ENCODE measurements at places on chromosomes 2 and 18.

DNA sequence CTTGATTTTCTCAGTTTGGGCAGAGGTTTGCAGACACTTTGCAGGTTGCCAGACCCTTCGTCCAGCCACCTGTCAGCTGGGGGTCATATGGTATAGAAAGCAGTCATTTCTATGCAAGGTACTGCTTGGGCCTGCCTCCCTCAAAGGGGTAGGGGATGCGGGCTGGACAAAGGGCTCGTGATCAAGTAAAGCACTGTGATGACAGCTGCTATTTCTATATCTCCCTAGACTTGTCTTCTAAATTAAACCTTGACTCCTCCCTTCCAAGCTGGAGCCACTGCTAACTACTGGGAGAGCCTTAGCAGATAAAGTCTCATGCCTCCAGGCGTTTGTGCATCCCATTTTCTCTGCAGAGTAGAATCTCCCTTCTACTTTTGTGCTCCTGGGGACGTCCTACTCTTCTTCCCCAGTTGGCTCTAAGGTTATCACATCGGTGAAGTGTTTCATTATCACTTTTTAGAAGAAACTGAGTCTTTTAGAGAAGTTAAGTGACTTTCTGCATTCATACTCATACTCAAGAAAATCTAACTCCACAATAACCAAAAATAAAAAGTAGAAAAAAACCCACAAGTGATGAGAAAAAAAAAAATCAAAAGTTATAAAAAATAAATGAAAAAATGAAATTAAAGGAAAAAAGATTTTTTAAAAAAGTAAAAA, 710 bp upstream of the XRCC5 start:
- no peak for DNase-seq

GRCh38 chr2:56191617-56192016, 7.8 kb downstream of the CCDC85A start:
- no peak for DNase-seq

GRCh38 chr2:62181843-62182242, 14.1 kb upstream of the B3GNT2 start:
- DNase-seq = no peak

GRCh38 chr2:69545477-69545932, 98.0 kb downstream of the AAK1 start:
- no peak for DNase-seq

- DNase-seq = no peak
Observed at GRCh38 chr2:10305254-10305635, 2.5 kb downstream of the HPCAL1 start.

- DNase-seq = no peak
Observed at GRCh38 chr18:76602191-76602590, 107.1 kb upstream of the ZNF516 start.

- DNase-seq = no peak
Observed at GRCh38 chr2:129165006-129165405, 814.5 kb upstream of the RAB6C start.

- DNase-seq = no peak
Observed at GRCh38 chr2:216139884-216140283, 30.7 kb downstream of the XRCC5 start.

DNA sequence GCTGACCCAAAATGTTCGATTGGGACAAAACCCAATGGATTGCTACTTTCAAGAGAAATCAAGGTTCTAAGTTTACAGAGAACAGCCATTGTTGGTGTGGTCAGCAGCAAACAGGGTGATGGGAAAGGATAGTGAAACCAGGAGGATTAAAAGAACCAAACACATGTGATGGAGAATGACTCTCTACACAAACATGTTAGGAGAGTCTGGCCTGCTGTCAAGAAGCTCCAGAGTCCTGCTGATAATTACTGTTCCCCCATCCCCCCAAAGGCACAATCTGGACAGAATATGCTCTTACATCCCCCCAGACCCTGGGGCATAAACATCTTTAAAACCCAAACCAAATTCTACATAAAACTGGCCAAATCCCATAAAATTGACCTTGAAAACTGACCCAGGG, 32.0 kb upstream of the ACYP2 start:
- no peak for DNase-seq

DNA sequence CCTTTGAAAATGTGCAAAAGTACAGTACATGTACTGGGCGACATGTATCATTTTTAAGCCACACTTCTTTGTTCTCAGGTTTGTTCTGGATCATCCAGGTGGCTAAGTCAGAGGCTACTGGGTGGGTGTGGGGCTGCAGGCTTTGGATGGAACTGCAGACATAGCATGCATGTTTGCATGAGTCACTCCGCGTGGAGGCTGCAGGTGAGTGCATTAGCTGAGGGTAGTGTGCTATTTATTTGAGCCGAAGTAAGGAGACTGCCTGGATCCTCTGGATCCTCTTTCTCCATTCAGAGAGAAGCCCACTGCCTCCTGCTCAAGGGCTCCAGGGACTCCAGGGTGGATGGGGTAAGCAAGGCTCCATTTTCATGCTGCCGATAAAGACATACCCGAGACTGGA, 9.4 kb upstream of the NEURL3 start:
- DNase-seq = no peak

DNA sequence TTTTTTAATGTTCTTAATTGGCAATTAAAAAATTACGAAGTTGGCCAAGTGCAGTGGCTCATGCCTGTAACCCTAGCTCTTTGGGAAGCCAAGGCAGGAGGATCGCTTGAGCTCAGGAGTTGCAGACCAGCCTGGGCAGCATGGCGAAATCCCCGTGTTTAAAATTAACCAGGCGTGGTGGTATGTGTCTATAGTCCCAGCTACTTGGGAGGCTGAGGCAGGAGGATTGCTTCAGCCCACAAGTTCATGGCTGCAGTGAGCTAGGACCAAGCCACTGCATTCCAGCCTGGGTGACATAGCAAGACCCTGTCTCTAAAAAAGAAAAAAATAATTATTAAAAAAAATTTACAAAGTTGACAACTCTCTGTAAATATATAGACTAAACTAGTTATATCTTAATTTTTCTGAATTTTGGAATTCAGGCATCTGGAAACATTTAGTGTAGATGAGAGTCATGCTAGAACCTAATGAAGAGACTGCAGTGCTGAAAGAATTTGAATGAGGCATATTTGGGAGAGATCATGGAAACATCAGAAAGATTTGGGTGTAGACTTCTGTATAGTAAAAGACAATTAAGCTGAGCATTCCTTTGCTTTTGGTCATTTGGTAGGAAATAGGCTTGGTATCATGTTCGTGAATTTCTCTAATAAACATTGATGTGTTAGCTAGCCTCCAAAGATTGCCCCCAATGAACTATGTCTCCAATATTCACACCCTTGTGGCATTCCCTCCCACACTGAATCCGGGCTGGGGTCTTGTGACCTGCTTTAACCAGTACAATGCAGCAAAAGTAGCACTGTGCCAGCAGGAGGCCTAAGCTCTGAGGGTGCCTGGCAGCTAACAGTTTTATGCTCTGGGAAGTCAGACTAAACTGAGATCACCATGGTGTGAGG, 4.2 kb upstream of the ROCK1 start:
- no peak for DNase-seq

DNA sequence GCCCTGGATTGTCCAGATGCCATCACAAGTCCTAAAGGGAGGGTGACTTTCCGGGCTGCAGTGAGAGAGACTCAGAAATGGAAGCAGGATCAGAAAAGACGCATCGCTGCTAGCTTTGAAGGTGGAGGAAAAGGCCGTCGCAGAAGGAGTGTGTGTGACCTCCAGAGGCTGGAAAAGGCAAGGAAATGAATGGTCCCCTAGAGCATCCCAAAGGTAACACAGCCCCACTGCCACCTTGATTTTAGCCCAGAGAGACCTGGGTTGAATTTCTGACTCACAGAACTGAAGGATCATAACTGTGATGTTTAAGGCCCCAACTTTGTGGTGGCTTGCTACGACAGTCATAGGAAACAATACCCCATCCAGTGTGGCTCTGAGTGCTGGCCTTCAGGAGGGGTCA, 8.6 kb upstream of the NCK2 start:
- DNase-seq = no peak

GRCh38 chr2:54962935-54963440, 87.3 kb downstream of the RTN4 start:
- no peak for DNase-seq

DNA sequence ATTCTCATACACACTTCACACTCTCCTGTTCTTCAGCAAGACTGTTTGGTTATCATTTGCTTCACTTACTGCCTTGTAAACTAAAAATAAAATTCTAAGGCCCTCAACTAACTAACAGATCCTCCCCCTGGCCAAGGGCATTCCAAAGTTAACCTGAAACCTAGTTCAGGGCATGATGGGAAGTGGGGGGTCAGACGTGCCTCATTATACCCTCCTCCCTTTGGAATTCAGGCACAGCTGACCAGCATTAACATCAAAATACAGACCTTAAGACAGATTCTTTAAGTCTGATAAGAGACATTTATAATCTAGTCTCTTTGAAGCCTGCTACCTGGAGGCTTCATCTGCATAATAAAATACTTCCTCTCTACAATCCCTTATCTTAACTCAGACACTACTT, 221.0 kb downstream of the NOL4 start:
- no peak for DNase-seq

DNA sequence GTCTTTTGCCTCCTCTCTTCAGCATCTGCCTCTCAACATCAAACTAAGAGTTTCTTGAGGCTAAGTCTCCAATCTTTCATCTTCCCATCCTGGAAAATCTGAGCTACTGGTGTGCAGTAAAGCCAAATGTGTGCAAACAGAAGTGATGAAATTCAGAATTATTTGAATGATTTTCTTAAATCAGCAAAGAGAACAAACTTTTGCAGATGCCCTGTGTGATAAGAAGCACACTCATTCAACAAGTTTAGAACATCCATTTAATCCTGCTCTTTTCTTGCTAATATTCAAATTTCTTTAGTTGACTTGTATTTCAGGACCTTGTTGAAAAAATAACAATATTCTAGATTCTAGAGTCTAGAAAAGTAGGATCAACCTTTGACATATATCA, 1374.9 kb upstream of the CELF4 start:
- no peak for DNase-seq

GRCh38 chr2:196278491-196278911, 107.1 kb upstream of the STK17B start:
- no peak for DNase-seq

GRCh38 chr2:233979748-233980147, 62.6 kb downstream of the TRPM8 start:
- no peak for DNase-seq

DNA sequence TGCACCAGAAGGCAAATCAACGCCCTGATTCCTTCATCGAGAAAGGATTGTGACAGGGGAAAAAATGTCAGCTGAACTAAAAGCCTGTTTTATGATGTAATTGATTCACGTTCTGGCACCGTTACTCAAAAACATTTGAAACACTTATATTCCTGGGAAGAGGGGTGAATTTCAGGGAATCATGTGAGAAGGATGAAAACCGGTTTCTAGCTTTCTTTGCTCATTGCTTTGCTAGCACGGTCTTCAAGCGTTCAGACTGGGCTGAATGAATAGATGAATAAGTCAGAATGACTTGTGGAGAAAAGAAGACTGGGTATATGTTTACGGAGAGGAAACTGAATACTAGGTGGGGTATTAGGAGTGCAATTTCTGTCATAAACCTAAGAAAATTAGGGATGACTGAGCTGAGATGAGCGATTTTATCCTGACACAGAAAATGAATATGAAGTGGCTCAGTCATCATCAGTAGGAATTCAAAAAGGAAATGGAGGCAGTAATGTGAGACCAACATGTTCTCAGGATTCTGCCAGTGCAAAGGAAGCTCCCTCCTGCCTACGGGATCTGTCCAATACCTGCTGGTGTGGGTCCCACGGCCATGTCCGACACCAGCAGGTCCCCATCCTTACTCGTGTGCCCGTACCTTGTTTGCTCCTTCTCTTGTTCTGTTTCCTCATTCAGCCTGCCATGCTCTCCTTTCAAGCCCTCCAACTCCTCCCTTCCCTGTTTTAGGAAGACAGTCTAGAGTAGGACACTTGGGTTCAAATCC, 124.7 kb upstream of the ARL5A start:
- DNase-seq = no peak

DNA sequence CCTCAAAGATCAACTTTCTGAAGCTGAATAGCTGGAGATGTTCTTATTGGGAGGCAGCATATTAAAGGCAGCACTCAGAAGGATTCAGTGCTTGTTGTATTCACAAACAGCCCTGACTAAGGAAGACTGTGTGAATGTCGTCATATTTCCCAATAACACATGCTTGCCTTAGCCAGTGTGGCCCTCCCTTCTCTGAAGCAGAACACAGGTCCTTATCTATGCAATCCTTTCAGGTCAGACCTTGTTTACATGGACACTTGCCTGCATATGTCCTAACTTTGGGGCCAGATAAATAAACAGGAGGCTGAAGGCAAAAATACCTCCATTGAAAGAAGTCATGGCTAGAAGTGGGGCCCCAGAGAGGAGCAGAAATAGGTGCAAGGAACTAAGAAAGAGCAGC, 97.2 kb downstream of the SLC4A3 start:
- no peak for DNase-seq

DNA sequence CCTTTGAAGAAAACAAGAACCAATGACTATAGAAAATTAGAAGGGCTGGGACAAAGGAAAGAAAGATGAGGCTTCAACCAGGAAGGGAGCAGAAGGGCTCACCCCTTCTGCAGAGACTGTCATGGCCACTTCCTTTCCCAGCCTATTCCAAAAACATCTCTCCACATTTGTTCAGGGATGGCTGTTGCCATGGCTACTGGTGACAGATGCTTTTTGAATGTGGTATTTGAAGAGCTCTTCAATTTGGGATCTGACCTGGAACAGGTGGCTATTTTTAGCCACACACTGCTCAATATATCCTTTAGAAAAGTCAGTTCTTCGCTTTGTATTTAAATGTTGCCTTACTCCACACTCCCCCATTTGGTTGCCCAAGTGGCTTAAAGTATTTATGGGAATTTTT, 64.1 kb upstream of the LCLAT1 start:
- DNase-seq = no peak

DNA sequence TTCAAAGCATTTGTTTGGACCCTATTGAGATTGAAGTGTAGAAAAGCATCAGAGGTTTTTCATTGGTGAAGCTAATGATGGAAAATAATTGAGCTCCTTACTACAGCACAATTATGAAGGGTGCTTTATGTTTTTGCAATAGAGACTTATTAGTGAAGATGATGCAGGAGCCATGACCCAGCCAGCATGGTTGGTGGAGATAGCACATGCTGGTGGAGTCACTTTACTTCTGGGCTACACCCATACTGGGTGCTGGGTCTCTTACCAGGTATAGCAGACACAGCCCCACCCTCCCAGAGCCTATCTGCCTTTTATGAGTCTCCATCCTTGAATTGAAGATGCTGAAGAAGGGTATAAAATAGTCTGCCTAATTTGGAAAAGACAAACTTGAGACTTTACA, 3.6 kb downstream of the ACP1 start:
- DNase-seq = no peak

Data from activated naive CD4-positive, alpha-beta T cell (primary cell).